Mammary epithelial cell (primary cell): ENCODE measurements at places on chromosomes 16 and 17.

GRCh38 chr16:57516176-57516725 is 20.1 kb downstream of the CCDC102A start:
- no peak for DNase-seq

DNA sequence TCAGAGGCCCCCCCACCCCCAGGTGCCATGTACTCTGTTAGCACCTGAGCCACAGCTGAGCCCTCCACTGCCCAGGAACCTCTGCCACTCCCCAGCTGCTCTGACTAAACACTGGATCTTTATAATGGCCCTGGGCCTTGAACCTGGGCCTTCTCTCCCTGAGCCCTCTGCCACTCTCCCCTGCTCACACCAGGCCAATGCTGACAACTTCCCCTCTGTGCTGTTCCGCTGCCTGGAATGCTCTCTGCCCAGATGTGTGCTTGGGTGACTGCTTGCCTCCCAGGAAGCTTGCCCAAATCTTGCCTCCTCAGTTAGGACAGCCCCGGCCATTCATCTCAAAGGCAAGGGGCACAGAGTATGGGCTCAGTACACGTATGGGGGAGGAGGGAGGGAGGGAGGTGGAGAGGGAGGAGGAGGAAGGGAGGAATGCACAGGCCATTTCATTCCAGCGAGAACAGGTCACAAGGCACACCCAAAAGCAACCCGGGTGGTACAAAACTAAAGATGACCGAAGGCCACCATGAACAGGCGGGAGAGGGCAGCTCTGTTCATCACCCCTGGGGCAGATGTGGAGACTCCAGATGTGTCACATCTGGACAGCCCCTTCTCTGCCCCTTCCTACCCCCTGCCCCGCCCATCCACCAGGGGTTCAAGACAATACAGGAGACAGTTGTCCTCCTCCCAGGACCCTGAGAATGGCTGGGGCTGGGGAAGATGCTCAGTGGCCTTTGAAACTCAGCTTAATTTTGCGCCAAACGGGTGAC is 15.3 kb upstream of the TNFRSF13B start:
- DNase-seq = no peak

- no peak for DNase-seq
Observed at GRCh38 chr16:6331770-6332169, 1000.9 kb upstream of the RBFOX1 start.

DNA sequence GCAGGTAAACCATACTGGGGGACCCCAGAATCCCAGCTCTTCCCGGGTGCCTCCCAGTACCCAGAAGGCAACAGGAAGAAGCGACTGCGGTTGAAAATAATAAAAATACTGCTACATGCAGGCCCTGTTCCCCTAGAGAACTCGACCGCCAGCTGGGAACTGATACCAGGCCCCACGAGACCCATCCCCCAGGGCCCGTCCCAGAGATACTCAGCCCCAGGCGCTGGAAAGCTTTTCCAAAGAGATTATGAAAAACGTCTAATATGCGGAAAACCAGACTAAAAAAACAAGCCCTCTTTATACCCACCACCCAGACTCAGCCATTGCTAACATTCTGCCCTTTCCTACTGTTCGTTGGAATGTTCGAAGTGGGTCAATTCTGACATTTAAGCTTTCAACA is 12.9 kb upstream of the MEAK7 start:
- no peak for DNase-seq

DNA sequence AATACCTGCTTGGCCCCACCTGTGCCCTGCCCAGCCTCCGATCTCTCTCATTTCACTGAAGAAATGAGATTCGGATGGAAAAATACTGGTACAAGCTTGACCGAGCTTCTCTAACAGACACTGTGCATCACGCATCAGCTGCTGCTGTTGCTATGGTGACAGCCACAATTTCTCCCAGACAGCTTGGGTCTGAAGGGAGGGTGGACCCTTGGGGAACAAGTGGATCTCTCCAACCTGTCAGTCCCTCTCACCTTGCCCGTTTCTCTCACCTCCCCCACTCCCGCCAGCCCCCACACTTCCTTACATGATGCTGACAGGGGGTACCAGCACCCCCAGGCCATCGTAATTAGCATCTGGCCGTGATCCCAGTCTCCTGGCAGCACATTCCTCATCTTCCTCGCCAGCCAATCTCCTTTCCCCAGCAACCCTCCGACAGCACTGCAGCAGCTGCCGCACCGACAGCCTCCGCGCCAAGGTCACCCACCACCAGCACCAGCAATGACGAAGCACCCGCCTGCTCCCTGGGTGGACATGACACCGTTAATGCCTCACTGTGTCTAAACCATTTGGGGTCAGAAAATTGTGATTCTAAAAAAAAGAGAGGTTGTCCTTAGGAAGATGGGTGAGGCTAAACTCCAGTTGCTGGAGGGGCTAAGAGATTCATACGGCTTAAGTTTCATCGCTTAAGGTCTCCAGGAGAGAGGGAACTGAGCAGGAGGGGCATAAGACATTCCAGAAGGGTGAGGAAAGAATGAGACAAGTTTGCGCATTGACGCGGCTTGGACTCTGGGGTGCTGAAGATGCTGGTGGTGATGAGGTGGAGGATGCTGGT is 58.6 kb upstream of the TNRC6A start:
- peak; percentile 55 for DNase-seq

DNA sequence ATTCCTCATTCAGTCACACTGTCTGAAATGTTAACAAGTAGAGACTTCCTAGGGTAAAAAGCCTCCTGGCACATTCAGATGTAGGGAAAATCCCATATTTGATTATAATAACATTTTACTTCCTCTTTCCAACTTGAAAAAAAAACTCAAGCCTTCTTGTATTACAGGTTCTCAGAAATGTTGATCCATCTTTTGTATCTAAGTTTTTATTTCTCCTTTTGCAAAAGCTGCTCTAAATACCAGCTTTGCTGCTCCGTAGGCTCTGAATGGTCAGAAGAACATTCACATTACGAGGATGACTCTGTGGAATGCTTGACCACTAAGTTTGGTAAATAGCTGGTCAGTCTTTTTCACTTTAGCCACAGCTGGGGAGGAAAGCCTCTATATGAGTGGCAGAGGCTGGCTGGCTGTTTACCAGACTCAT is 13.2 kb upstream of the HEATR6 start:
- no peak for DNase-seq

GRCh38 chr16:82945420-82946101 is 318.8 kb downstream of the CDH13 start:
- no peak for DNase-seq

DNA sequence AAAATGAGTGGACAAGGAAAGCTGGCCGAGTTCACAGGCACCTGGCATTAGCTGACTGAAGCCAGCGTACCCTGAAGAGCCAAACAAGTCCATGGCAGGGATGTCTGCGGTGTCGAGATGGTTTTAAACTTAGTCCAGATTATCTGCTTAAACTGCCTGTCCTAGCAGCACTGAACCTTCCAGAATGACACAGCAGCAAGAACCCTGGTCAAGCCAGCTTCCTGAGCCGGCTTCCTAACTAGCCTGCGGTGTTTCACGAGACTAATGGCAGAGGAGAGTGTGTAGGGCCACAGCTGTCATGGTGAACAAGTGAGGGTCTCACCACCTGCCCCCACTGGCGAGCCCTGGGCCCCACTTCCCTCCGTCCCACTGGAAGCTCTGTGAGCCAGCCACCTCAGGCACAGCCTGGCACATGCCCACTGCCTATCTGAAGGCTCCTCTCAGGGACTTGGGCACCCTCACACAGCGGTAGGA is 28.8 kb upstream of the MTSS2 start:
- no peak for DNase-seq

- DNase-seq = peak; percentile 62
Observed at GRCh38 chr17:80169784-80170500, at the start of gene CARD14. CARD14 (plus strand) TSS chr17:80170030; CDS start chr17:80181439, 11,409 bp downstream.

GRCh38 chr16:48492133-48492532 is 106.9 kb upstream of the SIAH1 start:
- peak; percentile 19 for DNase-seq

- DNase-seq = peak; percentile 3
Observed at GRCh38 chr16:77840673-77841501, 52.5 kb downstream of the VAT1L start.

DNA sequence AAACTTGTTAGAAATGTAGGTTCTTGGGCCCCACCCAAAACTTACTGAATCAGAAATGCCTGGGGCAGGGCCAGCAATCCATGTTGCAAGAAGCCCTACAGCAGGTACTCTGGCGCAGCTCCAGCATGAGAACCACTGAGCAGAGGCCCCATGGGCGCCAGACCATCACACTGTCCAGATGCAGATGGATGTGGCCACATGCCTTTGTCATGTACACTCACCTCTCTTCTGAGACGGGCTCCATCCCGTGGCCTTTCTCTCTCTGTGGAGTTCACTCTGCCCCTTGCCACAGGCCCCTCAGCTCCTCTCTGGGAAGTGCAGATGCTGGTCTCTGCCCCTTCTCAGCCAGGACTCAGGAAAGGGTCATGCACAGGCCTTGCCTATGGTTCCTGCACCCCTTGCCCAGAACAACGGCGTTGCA is 2.3 kb upstream of the CCNF start:
- peak; percentile 27 for DNase-seq

GRCh38 chr17:68603027-68603426 is 1.9 kb upstream of the FAM20A start:
- no peak for DNase-seq

DNA sequence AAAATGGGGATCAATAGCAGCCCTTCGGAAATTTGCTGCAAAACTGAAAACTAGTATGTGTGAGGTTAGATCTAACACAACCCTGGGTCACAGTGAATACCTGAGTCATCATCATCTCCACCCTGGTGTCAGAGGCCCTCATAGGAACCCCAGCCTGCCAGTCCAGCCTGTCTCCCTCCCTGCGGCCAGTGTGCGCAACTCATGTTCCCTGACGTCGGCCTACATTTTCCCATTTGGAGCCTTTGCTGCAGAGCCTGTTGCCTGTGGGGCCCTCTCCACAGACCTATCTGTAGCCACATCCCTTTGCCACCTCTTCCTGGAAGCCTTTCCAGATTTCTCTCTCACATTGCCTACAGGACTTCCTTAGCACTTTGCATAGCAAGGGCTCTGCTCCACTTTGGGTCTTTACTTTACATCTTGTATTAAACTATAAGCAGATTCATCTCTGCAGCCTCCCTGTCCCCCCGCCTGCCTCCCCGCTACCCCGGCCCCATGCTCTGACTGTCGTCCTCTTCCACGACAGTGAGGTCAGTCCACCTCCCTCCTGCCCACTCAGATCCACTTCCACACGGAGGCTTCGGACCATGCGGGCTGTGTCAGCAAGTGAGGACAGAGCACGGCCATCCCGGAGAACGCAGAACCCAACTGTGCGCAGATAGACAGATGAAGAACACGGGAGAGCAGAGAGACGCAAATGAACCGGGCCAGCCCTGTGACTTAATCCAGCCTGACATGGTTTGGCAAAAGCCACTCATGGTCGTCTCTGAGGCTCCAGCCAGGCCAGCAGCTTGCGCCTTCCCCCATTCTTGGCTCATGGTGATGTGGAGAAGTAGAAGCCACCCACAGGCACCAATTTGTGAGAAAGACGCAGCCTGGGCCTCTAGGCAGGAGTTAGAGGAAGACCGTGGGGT is 31.0 kb downstream of the NGFR start:
- no peak for DNase-seq

DNA sequence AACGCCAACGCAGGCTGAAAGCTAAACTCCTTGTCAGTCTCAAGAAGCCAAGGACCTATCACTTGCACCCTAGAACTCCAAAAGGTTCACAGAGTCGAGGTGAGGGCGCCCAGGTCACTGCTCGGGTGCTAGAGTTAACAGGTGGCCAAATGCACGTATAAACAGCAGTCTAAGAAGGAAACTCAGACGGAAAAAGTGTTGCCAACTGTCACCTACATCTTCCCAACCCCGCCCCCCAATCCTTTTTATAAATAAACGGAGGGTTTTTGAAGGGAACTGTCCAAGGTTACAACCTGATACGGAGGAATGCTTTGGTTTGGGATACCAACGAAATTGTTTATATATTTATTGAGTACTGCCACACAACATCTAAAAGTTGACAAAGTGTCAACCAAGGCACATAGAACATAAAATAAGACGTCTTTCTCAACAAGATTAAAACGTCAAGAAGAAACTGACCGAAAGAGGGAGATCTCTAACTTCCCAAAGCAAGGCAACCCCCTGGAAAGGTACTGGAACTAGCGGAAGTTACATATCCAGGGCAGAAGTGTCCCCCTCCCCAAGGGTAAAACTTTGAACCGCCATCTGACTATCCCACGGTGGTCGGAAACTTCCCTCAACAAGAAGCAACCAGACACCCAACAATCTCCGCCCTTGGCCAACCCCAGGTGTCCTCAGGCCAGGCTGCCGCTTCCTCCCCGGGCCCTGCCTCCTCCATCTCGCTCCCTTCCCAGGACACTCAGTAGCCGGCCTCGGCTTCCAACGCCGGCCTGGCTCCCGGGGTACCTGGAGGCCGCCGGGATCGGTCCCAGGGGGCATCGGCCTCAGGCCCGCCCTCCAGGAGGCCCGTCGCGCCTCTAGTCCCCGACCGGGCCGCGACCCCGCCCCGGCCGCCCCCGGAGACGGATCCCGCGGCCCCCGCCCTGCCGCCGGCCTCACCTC is 982 bp downstream of the SPAG9 start:
- DNase-seq = peak; percentile 41

- DNase-seq = peak; percentile 44
Observed at GRCh38 chr17:51353296-51353695, 93.0 kb downstream of the UTP18 start.

GRCh38 chr17:3761036-3761917 is 37.6 kb downstream of the HASPIN start:
- no peak for DNase-seq

DNA sequence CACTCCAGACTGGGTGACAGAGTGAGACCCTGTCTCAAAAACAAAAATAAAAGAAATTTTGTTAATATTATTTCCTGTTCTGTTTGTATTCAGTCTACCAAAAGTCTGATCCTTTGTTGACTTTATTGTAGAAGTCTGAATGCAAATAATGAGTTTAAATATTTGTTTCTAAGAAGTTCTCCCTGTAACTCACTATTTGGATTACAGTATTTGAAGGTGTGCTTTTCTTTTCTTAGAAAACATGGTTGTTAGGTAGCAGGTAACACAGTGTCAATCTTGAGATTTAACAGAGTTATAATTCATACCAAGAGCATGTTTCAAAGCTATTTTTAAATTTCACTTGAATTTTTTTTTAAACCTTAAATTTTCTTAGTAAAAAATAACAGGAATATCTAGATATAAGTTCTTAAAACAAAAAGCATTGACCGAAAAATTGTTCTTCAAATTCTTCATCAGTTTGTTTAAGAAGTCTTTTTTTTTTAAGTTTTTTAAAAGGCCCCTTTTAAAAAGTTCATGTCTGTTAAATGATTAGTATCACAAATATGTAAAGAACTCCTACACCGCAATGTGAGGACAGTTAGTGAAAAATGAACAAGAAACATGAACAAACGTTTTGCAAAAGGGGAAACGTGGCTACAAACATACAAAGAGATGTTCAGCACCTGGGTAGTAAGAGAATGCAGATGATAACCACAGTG is 35.0 kb downstream of the GAN start:
- DNase-seq = no peak

- no peak for DNase-seq
Observed at GRCh38 chr17:15180121-15180561, 85.0 kb downstream of the PMP22 start.

DNA sequence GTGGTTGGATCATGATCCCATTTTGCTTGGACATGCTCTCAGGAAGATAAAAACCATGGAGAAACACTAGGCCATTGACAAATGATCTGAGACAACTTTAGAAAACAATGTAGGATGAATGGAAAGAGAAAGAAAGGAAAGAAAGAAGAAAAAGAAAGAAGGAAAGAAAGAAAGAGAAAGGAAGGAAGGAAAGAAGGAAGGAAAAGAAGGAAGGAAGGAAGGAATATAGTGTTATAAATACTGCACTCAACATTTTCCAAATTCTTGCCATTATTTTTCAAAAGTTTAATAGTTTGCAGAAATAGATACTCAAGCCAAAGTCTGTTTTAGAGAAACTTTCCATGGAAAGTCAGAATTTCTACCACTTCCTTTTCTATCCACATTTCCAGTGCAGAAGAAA is 39.2 kb upstream of the CACNG3 start:
- DNase-seq = no peak
